ENCODE measurements at places on chromosomes 3 and 15.

DNA sequence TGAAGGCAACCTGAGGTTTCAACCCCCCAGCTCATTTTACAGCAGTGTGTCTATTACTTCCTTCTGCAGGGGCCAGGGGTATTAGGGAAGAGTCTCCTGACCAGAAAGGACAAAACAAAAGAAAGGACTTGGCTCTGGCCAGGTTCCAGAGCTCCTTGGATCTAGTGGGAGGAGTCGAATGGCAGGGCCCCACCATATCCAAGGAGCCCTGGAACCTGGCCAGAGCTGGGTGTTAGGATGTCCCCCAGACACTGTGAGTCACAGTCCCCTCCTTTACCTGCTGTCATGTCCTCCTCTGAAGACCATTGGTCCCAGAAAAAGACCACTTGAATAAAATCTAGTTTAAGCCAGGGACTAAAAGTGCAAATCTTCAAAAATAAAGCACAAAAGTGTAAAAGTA, 113.2 kb downstream of the EEFSEC start:
- no peak for DNase-seq

DNA sequence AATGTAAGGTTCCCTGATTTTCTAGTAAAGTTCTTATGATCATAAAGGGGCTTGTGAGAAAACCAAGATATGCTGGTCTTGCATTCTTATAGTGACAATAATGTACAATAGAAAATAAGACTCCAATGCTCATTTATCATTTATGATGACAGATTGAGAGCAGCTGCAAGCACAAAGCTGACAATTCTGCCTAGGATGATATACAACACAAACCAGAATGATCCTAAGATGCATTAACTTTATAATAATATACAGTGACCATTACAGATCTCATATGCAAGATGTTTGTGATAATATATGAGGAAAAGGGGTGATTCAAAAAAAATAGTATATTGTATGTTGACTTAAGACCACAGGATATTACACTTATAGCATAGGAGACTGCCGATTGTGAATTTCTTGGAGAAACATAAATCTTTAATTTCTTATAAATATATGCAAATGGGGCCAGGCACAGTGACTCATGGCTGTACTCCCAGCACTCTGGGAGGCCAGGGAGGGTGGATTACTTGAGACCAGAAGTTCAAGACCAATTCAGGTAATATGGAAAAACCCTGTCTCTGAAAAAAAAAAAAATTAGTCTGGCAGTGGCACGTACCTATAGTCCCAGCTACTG, 387.0 kb downstream of the ZBBX start:
- DNase-seq = no peak

DNA sequence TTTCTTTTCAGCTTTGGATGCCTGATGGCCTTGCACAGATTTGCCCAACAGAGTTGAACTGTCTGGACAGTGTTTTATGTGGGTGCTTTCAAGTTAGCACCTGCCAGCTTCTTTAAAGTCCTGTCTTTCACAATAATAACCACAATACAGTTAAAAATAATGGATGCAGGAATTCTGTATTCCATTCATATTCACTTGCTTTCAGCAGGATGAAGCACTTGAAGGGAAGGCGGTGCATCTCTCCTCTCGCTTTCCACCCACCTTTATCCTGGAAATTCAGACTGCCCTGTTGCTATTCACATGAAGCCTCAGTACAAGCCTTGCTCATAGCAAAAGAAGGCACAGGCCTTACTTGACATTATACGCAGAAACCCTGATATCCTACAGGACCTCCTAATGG, 26.5 kb upstream of the GYG1 start:
- no peak for DNase-seq

DNA sequence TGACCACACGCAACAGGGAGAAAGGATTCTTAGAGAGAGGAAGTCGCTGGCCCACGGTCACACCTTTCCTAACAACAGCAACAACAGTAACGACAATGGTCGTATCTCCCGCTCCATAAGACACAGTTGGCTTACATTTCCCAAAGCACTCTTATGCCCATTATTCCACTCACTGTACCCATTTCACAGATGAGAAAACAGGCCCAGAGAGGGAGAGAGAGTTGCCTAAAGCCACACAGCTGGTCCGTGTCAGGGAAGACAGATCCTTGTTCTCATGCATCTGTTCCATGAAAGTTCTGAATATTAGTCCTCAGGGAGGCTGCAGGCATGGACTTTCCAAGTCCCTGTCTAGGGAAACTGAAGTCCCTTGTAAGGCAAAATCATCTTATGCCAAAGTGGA, 42.0 kb upstream of the ATP2B2 start:
- DNase-seq = no peak

GRCh38 chr15:75554717-75555116, 24.4 kb downstream of the PTPN9 start:
- no peak for DNase-seq

DNA sequence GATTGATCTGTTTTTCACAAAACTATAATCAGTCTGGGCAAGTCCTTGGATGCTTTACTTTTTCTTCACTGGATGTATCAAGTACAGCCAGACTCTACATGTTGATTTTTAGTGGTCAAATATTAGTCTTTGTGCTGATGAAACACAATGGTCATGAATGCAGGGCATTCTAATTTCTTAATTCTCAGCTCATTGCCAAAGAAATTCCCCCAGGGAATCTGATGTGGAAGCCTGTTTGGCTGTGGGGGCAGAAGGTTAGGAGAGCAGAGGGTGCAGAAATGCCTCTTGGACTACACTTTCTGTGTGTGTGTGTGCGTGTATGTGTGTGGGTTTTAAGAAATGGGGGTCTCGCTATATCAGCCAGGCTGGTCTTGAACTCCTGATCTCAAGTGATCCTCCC, 48.7 kb upstream of the HACD2 start:
- no peak for DNase-seq

DNA sequence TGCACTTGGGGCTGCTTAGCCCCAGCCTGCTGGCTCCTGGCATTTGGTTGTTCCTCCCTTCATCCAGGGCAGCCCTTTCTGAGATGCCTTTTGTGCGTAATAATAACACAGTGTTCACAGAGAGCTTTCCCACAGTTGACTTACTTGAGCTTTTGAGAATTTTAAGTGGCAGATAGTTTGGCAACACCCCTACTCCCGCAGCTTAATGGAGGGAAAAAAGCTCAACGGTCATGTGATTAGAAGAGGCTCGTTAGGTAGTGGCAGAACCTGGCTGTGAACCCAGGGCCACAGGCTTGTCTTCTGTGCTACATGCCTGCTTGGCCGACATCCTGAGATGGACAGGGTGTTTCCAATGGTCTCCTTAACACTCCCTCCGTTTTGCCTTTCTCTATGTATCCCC, 4.7 kb downstream of the KBTBD13 start:
- no peak for DNase-seq

DNA sequence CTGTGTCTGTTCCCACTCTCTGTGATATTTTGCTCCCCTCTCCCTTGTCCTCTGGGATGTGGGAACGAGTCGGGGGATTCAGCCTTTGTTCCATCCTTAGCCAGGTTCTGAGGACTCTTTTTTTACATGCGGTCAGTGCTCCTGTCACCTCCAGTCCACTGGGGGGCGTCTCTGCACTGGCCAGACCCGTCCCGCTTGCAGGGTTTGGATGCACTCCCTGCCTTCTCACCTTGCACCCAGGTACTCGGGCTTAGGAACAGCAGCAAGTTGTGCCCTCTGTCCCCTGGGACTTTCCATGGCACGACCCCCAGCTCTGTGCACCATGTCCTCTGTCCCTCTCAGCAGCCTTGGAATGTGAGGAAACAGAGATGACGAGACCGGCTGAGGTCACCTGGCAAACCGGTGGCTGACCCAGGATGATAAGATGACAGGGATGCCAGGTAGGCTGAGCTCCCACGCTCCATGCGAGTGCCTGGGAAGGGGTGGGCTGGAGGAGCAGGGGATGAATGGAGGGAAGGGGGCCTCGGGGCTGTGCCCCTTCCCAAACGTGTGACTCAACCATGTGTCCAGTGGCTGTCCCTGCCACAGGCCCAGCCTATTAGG, 27.3 kb upstream of the FGD5 start:
- DNase-seq = no peak

DNA sequence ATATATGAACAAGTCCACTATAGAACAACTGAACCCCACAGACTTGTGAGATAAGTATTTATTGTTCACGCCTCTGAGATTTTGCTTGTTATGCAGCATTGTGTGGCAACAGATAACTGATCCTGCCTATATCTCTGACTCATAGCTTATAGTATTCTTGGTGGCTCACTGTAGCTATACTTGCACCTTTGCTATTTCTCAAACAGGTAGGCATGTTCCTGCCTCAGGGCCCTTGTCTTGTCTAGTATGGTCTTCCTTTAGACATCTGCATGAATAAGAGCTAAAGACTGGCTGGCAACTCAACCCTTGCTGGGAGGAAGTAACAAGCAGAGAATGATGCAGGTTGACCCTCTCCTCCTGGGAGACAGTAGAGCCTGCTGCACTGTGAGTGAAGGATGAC, 256.1 kb downstream of the CHST2 start:
- no peak for DNase-seq

DNA sequence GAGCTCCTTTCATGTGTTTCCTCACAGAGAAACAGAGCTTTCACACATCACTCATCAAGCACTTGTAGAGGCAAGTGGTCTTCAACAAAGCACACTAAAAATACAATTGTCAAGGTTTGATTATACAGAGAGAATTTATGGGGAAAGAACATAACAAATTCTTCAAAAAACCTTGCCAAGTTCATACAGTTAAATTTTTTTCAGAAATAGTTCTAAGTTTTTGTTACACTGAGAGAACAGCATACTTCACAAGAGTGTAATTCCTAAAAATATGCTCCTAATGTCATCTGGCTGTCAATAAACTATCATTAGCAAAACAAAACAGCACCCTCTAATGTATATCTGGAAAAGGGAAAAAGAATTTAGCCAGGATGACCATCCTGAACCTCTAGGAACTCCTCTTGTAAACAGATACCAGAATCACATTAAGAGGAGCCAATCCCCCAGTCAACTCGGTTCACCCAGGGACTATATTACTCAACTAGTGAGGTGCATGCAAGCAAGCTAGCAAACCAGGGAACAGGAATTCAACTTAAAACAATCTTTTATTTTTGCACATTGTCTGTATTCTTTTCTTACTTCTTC, 63.3 kb downstream of the RAD18 start:
- DNase-seq = no peak

GRCh38 chr3:64379221-64379620, 154.0 kb upstream of the PRICKLE2 start:
- DNase-seq = no peak

DNA sequence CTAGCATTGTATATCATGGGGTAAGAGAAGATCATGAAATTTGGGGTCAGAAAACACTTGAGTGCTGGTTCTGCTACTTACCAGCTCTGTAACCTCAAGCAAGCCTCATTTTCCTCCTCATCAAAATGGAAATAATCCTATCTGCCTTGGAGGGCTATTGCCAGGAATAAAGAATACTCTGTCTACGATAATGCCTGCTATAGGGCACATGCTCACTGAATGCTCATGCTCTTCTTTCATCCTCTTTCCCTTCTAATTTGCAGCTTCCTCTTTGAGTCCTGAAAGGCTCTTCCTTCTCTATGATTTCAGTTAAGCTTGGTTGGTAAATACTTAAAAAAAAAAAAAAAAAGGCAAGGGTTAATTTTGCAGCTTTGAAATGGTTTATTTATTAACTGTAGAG, 12.8 kb downstream of the RTP1 start:
- DNase-seq = no peak

DNA sequence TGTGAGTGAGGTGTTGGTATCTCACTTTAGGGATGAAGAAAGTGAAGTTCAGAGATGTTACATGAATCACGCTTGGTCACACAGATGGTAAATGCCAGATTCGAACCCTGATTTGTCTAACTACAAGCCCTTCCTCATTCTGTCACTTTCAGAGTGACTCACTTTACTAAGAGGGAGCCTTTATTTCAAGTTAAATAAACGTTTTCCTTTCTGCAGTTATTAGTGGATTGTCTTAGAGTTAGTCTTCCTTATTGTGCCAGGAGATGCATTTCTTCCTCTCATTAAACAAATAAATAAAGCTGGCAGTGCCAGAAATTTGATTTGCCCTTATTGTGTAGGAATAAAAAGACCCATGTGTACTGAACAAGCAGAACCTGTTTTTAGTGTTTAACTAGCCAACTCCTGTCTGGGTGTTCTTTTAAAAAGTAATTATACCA, 162.5 kb downstream of the AKAP13 start:
- DNase-seq = no peak

DNA sequence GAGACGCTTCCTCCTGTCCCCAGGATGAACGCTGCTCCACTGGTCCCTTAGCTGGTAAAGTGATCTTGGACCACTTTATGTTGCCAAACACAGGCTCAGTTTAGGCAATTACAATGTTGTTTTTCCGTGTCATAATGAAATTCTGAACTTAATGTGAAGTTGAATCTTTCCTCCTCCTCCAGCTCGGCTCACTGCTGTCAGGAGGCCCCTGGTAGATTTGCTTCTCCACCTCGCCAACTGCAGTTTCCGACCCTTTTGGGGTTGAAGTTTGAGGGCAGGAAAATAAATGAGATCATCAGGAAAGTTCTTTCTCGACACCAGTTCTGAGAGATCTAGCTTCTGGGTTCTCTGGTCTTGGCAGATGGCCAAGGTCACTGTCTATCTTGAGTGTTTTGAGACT, 27.8 kb downstream of the CFAP161 start:
- no peak for DNase-seq

Measured in putamen (tissue), 1 donor.